Neural crest cell (in vitro differentiated cells): ENCODE measurements at places on chromosomes 2 and 18.

GRCh38 chr2:133522204-133522603 is 46.1 kb downstream of the NCKAP5 start:
- no peak for DNase-seq

DNA sequence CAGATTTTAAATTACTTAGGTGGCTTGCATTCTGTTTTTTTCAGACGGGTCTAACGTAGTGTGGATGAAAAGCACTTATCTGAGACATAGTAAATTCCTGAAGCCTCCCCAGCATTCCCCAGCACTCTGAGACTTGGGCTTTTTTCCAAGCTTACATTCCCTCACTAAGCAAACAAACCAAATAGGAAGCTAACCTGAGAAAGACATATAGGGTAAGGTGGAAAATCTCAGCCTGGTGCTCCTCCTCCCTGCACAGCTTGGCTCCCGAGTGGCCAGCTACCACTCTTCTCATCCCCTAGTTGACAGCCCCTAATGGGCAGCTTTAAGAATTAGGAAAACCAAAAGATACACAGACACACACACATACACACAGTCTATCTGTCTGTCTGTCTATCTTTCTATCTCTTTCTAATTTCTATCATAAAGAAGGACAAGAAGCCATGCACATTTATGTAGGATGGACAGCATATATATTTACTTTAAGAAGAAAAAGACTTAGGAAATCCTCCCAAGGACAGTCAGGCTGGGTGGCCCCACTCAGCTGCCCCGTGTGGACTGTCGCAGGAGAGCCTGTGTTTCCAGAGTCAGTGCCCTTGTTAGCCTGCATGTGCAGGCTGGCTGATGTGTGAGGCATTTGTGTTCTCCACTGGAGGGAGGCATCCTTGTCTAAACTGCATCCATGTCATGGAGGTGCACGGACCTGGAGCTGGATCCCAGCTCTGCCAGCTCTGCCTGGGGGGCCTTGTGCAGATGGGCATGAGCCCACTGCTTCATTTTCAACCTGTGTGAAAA is 8.2 kb downstream of the CNNM3 start:
- DNase-seq = no peak

- DNase-seq = no peak
Measured at GRCh38 chr18:37667836-37668235, 102.2 kb upstream of the CELF4 start.

DNA sequence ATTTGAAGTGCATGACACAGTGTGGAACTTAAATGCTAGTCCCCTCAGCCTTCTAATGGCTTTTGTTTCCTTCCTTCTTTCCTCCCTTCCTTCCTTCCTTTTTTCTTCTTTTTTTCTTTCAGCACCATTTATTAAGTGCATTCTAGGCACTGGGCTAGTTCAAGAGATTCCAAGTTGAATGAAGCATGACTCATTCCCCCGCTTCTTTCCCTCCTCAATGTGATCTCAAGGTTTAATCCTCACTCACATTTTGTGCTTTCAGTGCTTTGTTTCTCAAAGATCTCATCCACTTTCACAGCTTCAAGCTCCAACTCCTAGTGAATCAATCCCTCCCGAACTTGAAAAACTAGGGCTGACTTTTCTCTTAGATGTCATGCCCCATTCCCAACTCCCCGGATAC is 90.1 kb downstream of the LBH start:
- no peak for DNase-seq

DNA sequence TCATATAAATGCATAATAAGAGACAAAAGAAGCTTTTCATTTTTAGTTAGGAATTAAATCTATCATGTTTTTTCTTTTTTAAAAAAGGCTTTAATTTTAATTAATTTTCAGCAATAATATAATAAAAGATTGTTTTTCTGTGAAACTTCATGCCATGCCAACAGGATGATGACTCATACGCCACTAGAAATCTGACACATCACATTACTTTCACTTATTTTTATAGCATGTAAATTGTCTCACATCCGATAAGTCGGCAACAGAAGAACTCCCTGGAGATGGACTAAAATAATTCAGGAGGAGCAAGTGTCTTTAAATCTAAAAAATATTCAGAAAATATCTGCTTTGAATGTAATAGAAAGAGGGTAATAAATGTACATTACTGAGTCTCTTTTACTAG is 1024.2 kb upstream of the ACVR2A start:
- no peak for DNase-seq

DNA sequence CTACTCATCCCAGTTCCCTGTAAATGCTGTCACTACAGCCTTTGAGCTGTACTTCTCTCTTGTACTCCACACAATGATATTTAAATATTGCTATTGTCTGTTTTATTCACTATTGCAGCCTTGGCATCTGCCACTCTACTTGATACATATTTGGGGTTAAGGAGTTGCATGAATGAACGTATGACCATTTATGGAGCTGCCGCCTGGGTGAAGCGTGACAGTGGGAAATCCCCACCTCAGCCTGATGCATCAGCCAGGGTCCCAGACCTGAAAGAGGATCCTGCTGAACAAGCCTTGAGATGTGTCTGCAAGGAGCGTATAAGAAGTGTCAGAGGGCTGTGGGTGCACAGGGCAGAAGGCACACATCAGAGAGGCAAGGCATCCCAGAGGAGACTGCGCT is 39.1 kb downstream of the MRPL35 start:
- DNase-seq = no peak

- no peak for DNase-seq
Measured at GRCh38 chr2:238727585-238728329, 120.1 kb upstream of the TWIST2 start.

DNA sequence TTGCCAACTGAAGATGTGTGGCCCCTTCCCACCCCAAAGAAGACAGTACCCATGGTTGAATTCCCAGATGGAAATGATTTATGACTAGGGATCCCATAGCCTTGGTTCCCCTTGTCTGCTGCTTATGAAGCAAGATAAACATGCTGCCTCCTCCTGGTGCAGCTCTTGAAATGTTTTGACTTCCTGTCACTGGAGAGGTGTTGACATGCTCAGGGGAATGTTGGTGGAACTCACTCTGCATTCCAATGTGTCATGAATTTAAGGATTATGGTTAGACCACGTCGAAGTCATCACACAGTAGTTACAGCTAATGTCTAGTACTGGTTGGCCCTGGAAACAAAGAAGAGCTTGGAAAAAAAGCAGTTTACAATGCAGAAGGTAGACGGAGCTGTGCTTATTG is 69.0 kb upstream of the FAM110C start:
- DNase-seq = no peak

DNA sequence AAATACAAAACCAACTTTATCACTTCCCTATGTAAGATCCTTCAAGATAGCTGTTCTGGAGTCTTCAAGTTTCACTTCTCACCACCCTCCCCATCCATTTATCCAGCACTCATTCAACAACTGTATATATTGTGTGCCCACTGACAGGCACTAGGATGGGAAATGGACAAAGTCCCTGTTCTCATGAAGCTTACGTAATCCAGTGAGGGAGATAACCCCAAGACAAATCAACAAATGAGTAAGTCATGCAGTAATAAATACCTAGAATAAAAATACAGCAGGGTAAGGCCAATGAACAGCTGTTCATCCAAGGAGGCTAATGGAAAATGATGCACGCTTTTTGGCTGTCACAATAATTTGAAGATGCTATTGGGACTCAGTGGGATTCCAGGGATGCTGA is 133.8 kb downstream of the MEMO1 start:
- no peak for DNase-seq

GRCh38 chr2:136468799-136469369 is 296.5 kb upstream of the THSD7B start:
- DNase-seq = no peak

- no peak for DNase-seq
Measured at GRCh38 chr2:1910021-1910420, 165.7 kb upstream of the PXDN start.

DNA sequence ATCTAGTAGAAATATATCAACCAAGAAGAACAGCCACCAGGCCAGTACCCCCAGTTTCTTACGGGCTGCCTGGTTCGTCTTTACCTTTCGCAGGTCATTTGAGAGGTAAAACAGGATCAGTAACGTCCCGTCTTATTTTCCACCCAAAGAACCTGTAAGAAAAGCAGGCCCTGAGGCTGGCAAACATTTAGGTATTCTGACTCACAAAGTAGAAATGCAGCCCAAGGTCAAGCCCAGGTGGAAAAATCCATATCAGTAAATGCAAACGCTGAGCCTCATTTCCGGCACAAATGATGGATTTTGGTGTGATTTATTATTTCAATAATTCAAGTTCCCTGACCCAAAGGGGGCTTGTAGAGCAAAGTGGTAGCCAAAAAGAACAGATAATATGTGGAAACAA is 171.2 kb downstream of the ZNF516 start:
- DNase-seq = no peak

DNA sequence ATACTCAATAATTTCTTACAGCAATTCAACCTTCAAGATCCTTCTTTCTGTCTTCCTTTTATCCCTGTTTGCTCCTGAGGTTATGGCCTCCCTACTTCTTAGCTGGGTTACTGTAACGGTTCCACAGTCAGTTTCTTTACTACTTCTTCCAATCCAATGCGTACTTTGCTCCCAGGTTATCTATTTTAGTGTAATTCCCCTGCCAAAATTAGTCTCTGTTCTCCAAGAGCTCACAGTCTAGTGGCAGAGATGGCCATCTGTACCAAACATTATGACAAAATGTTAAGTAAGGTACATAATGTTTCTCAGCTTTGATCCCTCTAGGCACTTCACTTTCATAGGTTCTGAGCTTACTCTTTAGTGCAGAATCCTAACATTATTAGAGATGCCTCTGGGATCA is 85.0 kb upstream of the WDSUB1 start:
- DNase-seq = no peak

- no peak for DNase-seq
Measured at GRCh38 chr2:151395509-151396374, 14.0 kb upstream of the RIF1 start.

GRCh38 chr2:173077506-173078177 is 2.0 kb downstream of the MAP3K20 start:
- DNase-seq = no peak

DNA sequence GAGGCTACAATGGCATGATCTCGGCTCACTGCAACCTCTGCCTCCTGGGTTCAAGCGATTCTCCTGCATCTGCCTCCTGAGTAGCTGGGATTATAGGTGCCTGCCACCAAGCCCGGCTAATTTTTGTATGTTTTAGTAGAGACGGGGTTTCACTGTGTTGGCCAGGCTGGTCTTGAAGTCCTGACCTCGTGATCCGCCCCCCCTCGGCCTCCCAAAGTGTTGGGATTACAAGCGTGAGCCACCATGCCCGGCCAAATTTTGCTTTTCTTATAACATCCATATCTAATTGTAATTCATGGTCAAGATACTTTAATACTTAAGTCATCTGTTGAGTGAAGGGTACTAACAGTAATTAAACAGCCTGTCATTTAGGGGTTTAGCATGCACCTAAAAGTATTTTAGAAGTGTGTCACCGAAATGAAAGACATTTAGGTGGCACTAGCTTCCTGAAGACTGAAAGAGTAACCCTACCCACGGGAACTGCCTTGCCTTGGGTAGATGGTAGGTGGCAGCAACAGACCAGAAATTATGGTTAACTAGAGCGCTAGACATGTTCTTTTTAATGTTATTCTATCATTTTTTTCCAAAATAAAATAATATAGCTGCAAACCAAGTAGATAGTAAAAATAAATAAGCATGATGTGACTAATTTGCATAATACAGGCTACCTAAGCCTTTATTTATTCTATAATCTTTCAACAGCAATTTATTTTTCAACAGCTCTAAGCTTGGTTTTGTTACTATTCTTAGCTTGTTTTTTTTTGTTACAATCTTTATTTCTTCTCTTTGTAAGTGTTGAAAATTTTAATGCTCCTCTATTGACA is 8.6 kb upstream of the ACYP2 start:
- peak; percentile 11 for DNase-seq

DNA sequence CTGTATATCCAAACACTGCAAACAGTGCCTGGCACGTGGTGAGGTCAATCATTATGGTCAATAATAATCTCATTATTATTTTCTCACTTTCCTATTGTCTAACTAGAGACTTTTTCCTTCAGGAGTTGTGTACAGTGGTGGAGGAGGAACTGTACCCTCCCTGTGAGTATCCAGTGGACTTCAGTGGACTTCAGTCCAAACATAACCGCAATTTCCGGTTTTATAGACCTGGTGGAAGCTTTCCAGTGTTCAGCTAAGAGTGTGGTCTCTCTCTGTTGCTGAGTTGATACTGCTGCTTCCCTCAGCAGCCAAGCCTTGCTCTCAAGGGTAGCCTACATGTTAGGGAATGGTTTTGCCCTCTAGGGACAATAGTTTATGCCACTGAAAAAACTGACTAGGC is 447.1 kb downstream of the TMEM182 start:
- DNase-seq = no peak

- no peak for DNase-seq
Measured at GRCh38 chr18:22999212-22999611, 66.1 kb downstream of the RBBP8 start.

- DNase-seq = no peak
Measured at GRCh38 chr2:63488118-63488713, 100.1 kb downstream of the WDPCP start.

DNA sequence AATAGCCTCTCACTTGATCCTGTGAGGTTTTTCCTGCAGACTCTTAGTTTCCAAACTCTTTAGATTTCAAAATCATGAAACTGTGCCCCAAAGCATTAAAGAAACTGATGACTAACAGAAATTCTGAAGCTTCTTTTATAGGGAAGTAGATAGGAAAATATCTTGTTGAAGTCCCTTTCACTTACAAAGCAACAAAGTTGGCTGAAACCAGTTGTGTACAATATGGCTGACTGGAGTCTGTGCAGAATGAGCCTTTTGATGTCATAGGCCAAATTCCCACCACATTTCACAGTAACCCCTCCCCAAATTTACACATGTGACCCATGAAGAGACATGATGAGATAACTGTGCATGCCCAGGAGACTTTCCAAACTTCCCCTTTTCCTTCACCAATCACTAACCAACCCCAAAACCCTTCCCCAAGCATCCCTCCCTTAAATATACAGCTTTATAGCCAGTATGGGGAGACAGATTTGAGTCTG is 61.7 kb upstream of the NCK2 start:
- no peak for DNase-seq

GRCh38 chr2:33184041-33184440 is 237.3 kb downstream of the LTBP1 start:
- DNase-seq = no peak

DNA sequence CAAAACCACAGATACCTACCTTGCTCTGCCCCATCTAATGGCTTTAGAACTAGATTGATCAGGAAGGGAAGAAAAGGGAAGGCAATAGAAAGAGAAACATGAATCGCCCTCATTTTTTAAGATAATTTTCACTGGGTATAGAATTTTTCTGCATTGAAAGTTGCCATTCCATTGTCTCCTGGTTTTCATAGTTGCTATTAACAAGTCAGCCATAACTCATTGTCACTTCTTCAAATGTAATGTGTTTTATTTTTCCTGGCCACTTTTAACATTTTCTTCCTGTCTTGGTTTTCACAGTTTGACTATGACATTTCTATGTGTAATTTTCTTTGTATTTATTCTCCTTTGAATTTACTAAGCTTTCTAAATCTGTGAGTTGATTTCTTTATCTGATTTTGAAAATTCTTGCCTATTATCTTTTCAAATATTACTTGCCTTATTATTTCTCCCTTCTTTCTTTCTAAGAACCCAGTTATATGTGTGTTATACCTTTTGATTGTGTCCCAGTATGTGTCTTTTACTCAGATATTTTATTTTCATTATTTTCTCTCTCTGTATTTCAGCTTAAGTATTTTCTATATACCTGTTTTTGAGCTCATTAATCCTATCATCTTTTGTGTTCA is 85.5 kb upstream of the GLI2 start:
- no peak for DNase-seq

GRCh38 chr2:2021995-2022394 is 277.7 kb upstream of the PXDN start:
- DNase-seq = no peak
